ENCODE measurements at places on chromosomes 16 and 17.
A peak's percentile ranks its signal among the peaks of the same experiment; 100 is the strongest.

- DNase-seq, result no peak
These were observed 2.4 kb downstream of the CYGB start for GRCh38 chr17:76534831-76535732.

DNA sequence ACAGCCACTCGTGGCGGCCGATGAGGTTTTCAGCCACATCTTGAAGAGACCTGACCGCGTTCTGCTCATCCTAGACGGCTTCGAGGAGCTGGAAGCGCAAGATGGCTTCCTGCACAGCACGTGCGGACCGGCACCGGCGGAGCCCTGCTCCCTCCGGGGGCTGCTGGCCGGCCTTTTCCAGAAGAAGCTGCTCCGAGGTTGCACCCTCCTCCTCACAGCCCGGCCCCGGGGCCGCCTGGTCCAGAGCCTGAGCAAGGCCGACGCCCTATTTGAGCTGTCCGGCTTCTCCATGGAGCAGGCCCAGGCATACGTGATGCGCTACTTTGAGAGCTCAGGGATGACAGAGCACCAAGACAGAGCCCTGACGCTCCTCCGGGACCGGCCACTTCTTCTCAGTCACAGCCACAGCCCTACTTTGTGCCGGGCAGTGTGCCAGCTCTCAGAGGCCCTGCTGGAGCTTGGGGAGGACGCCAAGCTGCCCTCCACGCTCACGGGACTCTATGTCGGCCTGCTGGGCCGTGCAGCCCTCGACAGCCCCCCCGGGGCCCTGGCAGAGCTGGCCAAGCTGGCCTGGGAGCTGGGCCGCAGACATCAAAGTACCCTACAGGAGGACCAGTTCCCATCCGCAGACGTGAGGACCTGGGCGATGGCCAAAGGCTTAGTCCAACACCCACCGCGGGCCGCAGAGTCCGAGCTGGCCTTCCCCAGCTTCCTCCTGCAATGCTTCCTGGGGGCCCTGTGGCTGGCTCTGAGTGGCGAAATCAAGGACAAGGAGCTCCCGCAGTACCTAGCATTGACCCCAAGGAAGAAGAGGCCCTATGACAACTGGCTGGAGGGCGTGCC is 30.1 kb downstream of the CIITA start:
- DNase-seq, result peak; percentile 40

DNA sequence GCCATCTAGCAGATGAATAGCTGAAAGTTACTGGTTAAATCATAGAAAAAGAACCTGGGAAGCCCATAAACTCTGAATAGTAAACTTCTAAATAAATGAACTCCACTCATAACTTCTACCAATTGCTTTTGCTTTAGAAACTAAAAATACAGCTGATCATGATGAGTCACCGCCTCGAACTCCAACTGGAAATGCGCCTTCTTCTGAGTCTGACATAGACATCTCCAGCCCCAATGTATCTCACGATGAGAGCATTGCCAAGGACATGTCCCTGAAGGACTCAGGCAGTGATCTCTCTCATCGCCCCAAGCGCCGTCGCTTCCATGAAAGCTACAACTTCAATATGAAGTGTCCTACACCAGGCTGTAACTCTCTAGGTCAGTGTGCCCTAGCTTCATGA is 9.7 kb downstream of the KAT7 start:
- no peak for DNase-seq

DNA sequence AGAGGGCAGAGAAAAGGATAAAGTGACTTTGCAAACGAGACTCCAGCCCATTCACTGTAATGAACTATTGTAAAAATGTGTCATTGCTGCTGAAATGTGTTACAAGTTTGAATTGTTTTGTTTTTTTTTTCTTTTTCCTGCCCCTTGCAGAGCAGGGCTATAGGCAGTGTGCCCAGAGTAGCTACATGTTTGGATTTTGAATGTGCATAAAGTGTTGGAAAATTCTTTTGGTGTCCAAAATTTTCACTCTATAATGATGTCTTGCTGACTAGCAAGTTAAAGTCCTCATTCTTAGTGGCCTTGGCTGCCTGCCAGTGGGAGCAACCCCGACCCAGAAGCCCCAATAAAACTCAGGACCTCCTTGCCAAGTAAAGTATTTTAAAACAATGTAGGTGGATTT is 66.5 kb downstream of the IGF2BP1 start:
- DNase-seq, result peak; percentile 13

DNA sequence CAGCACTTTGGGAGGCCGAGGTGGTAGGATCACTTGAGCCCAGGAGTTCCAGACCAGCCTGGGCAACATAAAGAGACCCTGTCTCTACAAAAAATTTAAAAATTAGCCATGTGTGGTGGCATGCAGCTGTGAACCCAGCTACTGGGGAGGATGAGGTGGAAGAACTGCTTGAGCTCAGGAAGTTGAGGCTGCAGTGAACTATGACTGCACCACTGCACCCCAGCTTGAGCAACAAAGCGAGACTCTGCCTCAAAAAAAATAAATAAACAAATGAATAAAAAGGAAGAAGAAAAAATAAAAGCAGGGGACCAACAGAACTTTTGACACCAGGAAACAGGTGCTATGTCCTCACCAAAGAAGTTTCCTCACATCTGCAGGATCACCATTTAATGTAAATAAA is 14.2 kb downstream of the TERF2 start:
- no peak for DNase-seq

- DNase-seq, result no peak
These were observed 208.5 kb upstream of the TOX3 start for GRCh38 chr16:52755396-52755795.

- DNase-seq, result no peak
These were observed 1.7 kb upstream of the ITPRIPL2 start for GRCh38 chr16:19112099-19112407.

GRCh38 chr16:29023279-29024277 is 38.7 kb downstream of the LAT start:
- no peak for DNase-seq

- no peak for DNase-seq
These were observed 24.5 kb upstream of the HS3ST2 start for GRCh38 chr16:22789281-22789945.

DNA sequence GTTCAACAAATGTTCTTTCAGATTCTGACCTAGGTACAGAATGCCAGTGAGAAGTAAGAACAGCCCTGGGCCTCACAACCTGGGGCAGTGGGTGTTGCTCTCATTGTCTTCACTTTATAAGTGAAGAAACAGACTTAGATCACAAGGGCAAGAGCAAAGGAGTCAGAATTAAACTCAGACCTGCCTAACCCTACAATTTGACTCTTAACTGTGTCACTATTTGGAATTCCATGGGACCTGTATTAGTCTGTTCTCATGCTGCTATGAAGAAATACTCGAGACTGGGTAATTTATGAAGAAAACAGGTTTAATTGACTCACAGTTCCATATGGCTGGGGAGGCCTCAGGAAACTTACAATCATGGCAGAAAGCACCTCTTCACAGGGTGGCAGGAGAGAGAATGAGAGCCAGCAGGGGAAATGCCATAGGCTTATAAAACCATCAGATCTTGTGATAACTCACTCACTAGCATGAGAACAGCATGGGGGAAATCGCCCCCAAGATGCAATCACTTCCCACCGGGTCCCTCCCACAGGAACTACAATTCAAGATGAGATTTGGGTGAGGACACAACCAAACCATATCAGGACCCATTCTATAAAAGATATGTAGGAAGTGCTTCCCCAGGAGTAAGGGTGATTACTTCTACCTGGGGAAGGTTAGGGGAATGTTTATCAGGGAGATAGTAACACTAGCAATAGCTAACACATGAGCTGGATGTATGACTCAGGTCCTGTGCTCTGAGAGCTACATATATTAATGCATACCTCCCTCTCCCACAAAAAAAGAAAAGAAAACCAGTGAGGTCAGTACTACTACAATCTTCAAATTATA is 270.1 kb downstream of the SOX9 start:
- DNase-seq, result no peak

GRCh38 chr16:19094542-19095365 is 19.0 kb upstream of the ITPRIPL2 start:
- no peak for DNase-seq

DNA sequence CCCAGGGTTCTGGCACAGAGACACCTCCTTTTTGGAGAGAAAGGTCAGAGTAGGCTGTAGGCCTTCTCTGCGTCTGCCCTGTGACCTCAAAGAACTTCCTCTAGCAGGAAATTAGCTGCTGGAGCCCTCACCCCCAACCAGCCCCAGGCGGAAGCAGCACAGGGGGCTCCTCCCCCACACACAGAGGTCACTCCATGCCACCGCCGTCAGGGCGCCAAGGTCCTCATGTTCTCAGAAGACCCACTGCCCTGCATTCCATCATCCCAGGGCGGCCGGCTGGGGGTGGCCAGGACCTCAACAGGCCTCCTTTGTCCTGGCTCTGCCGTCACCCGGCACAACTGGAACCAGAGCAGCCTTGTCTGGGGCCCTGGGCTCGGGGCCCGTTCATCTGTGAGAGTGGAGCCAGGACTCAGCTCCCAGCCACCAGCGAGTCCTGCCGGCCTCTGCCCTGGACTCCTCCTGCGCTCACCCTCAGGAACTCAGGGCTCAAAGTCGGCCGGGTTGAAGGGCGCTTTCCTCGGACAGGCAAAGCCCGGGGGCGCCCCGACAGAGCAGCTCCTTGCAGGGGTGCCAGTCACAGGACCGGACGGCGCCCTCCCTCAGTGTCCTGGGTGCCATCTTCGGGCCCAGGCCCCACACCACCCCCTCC is 1.2 kb downstream of the TMC6 start:
- no peak for DNase-seq

- no peak for DNase-seq
These were observed 388.0 kb upstream of the CA10 start for GRCh38 chr17:52546493-52546892.

DNA sequence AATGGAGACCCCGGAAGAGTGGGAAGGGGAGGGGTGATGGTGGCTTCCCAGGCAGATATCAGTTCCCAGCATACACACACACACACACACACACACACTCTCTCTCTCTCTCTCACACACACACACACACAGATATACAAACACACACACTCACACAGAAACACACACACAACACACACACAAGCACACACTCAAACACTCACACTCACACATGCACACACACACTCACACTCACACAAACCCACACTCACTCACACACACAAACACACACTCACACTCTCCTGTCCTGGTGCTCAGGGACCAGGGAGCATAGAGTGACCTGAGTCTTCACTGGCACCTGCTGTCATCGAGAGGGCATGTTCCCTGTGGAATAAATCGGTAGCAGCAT is 5.6 kb downstream of the CA4 start:
- DNase-seq, result no peak

DNA sequence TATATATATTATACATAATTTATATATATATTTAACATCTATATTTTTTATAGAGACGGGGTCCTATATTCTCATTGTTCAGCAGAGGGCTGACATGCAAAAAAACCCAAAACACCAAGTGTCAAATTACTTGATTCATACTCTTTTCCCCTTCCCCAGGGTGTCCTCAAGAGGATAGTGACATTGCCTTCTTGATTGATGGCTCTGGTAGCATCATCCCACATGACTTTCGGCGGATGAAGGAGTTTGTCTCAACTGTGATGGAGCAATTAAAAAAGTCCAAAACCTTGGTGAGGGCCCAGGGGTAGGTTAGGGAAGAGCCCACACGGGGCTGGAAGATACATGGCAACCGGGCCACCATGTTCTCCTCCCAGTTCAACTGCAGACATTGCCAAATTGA is 11.0 kb downstream of the ITGAM start:
- DNase-seq, result no peak

- DNase-seq, result peak; percentile 10
These were observed 208.9 kb downstream of the SHISA9 start for GRCh38 chr16:13110124-13110796.

DNA sequence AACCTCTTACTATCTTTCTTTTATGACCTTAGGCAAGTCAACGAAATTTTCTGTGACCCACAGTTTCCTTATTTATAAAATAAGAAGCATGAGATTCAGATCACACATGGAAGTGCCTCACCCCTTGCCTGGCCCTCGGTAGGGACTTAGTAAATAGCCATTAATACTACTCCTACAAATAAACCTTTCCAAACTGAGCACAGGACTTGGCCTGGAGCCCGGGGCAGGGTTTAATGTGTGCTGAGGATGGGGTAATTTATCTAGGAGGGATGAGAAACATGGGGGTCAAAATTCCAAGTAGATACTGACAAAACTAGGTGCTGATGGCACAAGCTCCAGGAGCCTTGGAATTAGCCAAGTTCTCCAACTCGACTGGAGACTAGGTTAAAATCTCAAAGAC is 35.0 kb downstream of the PITPNC1 start:
- DNase-seq, result no peak

DNA sequence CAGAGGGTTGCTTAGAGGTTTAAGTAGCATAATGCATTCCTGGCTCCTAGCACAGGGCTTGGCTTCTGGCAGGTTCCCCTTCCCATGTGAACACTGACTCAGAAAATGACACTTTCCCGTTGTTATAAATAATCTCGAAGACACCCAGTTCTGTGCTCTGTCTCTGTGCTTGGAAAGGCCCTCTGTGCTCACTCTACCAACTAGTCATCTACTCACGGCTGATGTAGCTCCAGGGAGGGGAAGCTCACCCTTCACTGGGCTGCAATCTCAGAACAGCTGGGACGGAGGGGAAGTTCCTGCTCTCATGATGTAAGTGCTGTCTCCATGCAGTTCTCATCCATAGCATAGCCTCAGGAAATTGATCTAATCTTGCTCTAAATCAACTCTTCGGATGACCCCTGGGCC is 230.5 kb upstream of the ASIC2 start:
- no peak for DNase-seq

- DNase-seq, result no peak
These were observed 567 bp downstream of the UBB start for GRCh38 chr17:16381496-16381820.

GRCh38 chr16:30092373-30093010 is 768 bp upstream of the TBX6 start:
- peak; percentile 45 for DNase-seq

- no peak for DNase-seq
These were observed 4.6 kb upstream of the C17orf99 start for GRCh38 chr17:78141437-78142118.

- no peak for DNase-seq
These were observed 11.2 kb upstream of the CEP20 start for GRCh38 chr16:15899538-15900100.

GRCh38 chr17:58252141-58252540 is 13.8 kb downstream of the LPO start:
- no peak for DNase-seq

DNA sequence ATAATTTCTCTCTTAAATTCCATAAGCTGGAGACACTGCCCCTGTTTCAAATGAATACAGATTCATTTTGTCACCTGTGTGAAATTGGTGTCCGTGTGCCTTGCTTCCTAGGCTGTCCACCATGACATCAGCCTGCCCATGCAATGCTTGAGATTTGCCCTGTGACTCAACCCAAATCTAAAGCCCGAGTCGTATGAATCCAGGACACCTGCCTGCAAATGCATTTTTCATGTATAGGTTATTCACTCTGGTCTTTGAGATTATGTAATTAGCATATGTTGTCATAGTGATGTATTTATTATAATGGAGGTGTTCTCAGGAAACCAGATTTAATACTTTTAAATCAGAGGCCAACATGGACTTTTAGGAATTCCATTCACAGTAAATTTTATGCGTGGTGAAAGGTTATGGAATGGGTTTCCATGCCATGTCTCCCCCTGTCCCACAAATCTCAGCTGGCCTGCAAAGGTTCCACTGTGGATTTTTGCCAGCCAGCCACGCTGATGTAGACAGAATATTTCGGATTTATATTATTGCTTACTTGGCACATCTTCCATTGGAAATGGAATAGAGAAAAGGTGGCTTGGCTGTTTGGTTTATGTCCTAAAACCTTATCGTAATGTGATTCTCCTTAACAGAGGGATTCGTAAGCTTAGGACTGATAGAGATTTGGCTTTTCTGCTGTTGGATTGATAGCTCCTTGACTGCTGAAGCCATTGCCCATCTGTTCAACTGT is 551.1 kb downstream of the WWOX start:
- DNase-seq, result no peak
